SK-N-MC (cell line): ENCODE measurements at places on chromosomes 3 and 15.

- no peak for DNase-seq
Observed at GRCh38 chr3:188003188-188004171, 150.5 kb upstream of the LPP start.

GRCh38 chr3:118564800-118565199 is 469.8 kb downstream of the IGSF11 start:
- DNase-seq = no peak

DNA sequence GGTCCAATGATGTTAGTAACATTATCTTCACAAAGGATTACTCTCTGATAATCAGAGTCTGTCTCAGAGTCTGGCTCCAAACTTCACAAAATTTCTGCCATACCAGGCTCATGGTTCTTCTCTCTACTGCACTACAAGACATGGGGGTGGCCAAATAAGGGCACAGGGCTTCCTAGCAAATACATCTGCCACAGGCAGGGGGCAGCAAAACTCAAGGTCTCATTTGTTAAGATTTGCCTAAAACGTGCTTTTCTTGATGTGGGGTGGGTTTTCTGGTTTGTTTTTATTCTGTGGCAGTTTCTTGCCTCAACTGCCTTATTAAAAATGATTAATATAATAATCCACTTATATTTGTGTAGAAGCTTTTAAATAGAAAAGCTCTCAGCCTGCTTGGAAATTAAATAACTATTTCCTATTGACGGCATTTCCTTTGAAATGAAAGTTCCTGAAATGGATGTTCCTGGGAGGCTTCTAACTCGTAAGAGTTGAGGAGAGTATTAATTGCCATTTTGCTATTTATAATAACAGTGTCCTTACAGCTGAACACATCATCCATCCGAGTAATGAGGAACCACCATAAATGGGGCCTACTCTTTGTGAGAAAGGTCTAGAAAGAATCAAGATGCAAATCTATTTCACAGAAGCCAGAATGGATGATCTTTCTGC is 53.8 kb downstream of the SST start:
- DNase-seq = no peak

DNA sequence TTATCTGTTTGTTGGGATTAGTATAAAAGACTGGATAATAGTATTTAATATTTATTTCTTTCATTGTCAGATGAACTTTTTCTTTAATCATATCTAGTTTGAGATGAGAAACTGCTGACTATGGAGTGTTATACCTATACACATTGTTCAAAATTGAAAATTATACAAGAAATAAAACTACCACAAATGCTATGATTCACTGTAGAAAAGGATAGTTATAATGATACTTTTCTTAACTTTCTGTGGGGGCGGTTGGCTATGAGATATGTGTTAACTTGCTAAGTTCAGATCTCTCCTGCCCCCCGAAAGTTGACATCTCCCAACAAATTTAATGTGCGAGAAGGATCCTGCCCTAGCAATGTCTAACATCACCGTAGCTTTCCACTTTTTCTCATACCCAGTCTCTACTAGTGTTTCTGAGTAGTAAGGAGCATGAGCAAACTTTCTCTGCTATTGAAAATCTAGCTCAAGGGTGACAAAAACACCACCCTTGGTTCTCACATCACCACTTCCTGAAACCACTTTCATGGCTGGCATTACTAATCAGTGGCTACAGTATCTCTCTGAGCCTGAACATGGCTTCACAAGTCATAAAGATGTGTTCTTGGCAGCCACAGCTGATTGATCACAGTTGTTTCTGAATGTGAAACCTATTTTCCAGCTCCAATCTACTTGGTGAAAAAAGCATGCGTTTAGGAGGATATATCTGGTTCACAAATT is 15.8 kb upstream of the SAMMSON start:
- no peak for DNase-seq

DNA sequence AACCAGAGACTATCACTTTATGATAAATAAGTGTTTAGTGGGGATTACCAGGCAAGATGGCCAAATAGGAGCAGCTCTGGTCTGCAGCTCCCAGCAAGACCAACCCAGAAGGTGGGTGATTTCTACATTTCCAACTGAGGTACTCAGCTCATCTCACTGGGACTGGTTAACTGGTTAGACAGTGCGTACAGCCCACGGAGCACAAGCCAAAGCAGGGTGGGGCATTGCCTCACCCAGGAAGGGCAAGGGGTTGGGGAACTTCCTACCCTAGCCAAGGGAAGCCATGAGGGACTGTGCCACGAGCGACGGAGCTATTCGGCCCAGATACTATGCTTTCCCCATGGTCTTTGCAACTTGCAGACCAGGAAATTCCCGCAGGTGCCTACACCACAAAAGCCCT is 171.0 kb downstream of the CTNNB1 start:
- no peak for DNase-seq
